NCI-H146 (cell line): ENCODE measurements at places on chromosomes 4 and X.

GRCh38 chr4:189124149-189124758, 816.4 kb upstream of the FRG1 start:
- peak; percentile 34 for DNase-seq

- DNase-seq: no peak
These were observed 81.1 kb downstream of the RBMX2 start for GRCh38 chrX:130482871-130483270.

DNA sequence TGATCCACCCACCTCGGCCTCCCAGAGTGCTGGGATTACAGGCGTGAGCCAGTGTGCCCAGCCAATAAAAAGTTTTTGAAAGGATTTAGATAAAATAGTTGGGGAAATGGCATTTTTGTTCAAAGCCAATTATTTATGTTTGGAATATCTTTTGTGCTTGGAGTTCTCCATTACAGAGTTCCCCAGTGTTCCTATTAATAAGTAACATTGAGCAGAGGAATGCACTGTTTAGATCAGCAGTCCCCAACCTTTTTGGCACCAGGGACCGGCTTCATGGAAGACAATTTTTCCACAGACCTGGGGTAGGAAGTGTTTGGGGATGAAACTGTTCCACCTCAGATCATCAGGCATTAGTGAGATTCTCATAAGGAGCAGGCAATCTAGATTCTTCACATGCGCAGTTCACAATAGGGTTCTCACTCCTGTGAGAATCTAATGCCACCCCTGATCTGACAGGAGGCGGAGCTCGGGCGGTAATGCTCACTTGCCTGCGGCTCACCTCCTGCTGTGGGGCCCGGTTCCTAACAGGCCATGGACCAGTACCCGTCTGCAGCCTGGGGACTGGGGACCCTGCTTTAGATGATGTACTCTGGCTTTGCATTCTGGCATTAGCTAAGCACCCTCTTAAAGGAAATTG, 8.3 kb downstream of the PKD2 start:
- DNase-seq: no peak

DNA sequence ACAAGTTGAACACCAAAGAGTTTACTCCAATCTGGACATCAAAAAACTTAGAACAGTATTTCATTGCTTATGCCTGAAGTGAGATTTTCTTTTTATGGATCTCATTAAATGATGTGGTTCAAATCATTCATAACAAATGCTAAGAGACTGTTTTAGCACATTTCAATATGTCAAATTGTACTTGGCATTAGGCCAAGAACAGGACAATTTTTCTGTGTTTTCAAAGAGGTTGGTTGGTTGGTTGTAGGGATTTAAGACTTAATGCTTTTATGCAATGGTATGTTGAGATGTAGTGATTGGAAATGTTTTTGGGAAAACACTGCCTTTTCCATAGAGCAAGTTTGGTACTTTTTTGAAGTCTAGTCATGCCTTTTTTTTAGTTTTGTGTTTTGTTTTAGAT, 510.4 kb downstream of the ZNF674 start:
- no peak for DNase-seq

GRCh38 chr4:82439088-82439487, 8.7 kb downstream of the ENOPH1 start:
- no peak for DNase-seq
